ENCODE measurements at places on chromosomes 13 and 19. TPM values are rescaled to one million over a fixed set of nuclear protein-coding genes. Genes with fewer than 3 reads are reported as not detected.

The PSPN gene
- total RNA-seq, result 6.0 TPM

- DNase-seq, result no peak
These were observed 35.0 kb upstream of the ALOX5AP start for GRCh38 chr13:30700364-30700763.

The CD209 gene
- total RNA-seq, result 12.1 TPM

GRCh38 chr13:80921541-80921940 lies 580.6 kb upstream of the SPRY2 start:
- no peak for DNase-seq

DNA sequence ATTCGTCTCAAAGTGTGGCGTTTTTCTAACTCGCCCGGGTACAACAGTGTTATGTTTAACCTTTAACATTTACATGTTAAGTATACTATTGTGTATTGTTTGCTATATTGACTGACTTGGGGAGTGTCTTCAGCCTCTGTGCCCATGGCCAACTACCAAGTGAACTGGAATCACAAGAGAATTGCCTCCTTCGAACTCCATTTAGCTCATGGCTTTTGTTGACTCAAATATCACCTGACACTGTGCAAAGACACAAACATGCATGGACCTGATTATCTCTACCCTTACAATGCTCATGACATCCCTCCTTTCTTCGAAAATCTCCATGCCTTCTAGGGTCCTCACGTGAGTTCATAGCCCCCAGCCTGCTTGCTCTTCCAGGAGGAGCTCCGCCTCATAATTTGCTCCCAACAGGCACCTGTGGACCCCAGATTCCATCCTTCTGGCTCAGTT lies 704 bp downstream of the ZNF814 start:
- no peak for DNase-seq

DNA sequence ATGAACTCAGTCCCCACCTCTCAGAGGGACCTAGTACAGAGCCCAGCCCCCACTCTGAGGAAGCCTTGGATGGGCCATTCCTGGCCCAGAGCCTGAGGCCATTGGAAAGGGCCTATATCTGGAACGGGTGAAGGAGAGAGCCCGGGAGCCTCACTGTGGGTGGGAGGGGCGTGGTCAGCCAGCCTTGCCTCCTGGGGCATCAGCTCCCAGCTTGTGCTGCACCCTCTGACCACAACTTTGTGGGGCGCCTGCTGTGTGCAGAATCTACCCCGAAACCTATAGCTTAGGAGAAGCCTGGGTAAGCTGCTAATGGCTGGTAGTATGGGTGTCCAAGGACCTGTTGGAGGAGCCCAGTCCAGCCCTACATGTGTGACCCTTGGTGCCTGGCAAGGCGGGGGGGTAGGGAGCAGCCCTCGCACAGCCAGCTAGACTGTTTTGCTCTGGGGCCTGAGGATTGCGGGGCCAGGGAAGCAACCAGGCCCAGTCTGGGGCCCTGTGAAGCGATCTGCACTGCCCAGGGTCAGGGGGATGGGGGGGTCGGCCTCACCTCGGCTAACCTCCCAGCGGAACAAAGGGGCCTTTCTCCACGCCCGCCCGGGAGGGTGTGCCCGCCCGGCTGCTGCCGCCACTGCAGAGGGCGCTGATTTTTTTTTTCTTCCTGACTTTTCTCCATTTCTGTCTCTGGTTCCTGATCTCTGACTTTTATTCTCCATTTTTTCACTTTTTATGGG lies 42.3 kb downstream of the LYL1 start:
- peak; percentile 55 for DNase-seq

Data from colonic mucosa (tissue), 4 donors.